Naive thymus-derived CD4-positive, alpha-beta T cell (primary cell): ENCODE measurements at places on chromosomes 11 and 22. TPM values are rescaled to one million over a fixed set of nuclear protein-coding genes. Genes with fewer than 3 reads are reported as not detected.

DNA sequence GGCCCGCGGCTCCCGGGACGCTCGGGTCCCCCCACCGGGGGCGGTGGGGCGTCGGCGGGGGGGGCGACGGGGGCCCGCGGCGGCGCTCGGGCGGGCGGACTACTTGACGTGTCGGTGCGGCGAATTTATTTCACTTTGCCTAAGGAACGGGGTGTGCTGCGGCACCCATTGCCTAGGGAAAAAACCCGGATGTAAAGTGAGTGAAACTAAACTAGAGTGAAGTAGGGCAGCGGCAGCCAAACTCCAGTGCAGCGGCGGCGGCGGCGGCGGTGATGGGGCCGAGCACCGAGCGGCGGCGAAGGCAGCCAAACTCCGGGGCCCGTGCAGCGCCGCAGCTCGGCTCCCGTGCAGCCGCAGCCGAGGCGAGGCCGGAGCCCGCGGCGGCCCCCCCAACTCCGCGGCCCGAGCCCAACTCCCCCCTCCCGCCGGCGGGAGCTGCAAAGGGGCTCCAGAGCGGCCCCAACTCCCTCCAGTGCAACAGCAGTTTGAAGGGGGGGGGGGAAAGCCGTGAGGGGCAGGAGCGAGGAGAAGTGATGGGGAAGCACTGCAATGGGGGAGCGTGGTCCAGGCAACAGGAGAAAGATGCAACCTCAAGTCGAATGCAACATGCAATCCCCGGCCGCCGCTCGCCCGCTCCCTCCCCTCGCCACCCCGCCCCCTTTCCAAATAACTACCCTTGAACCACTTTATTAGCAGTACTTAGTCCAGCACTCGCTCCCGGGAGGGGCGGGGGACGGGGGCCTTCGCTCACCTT, 647 bp upstream of the PHF21A start:
- H3K27ac ChIP-seq, result peak overlapping the region; percentile 80
- H3K4me1 ChIP-seq, result peaks cover 18% of the 10 kb centered on the region
- H3K4me3 ChIP-seq, result peak overlapping the region; percentile 53
- DNase-seq, result peak; percentile 84

The SUSD2 gene
- 0.40 TPM for polyA plus RNA-seq

- peaks cover 21% of the 10 kb centered on the region for H3K4me1 ChIP-seq
- H3K36me3 ChIP-seq, result no peaks in the 10 kb centered on the region
- DNase-seq, result no peak
- no peak overlapping the region for H3K4me3 ChIP-seq
These were observed 3.6 kb downstream of the MTMR3 start for GRCh38 chr22:29886596-29886995.

DNA sequence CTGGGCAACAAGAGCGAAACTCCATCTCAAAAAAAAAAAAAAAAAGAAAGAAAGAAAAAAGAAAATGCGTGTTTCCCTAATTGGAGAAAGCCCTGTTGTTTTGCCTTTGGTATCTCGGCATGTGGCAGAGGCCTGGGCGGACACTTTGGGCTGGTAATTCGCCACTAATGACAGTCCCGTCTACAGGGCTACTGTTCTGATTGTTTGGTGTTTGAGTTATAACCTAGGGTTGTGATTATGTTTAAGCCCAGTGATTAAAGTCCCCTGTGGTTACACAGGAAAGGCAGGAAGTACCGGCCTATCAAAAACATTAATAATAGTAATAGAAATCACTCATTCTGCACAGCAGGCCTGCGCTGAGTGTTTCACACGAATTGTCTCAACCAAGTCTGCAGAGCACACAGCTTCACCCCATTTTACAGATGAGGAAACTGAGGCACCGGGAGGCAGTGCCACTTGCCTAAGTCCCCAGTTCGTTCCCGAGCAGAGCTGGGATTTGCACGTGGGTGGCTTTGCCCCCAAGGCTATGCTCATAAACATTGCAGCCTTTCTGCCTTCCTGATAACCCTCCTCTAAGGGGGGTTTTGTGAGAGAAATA, 39.1 kb upstream of the GRAMD4 start:
- H3K27me3 ChIP-seq, result no peaks in the 10 kb centered on the region
- H3K4me1 ChIP-seq, result peaks cover 18% of the 10 kb centered on the region
- no peaks in the 10 kb centered on the region for H3K36me3 ChIP-seq
- no peak overlapping the region for H3K4me3 ChIP-seq
- H3K27ac ChIP-seq, result no peak overlapping the region
- no peak for DNase-seq

The TBC1D10A gene
- polyA plus RNA-seq, result 84.7 TPM

- H3K27me3 ChIP-seq, result no peaks in the 10 kb centered on the region
- no peak overlapping the region for H3K27ac ChIP-seq
- H3K4me3 ChIP-seq, result no peak overlapping the region
- H3K4me1 ChIP-seq, result no peaks in the 10 kb centered on the region
- H3K36me3 ChIP-seq, result no peaks in the 10 kb centered on the region
These were observed 16.2 kb upstream of the CWF19L2 start for GRCh38 chr11:107473792-107474191.

The RFPL2 gene
- 3.9 TPM for polyA plus RNA-seq

The PLXNB2 gene
- 0.05 TPM for polyA plus RNA-seq

- no peak overlapping the region for H3K4me3 ChIP-seq
- H3K36me3 ChIP-seq, result no peaks in the 10 kb centered on the region
- no peak for DNase-seq
- no peaks in the 10 kb centered on the region for H3K4me1 ChIP-seq
- H3K27me3 ChIP-seq, result no peaks in the 10 kb centered on the region
These were observed 1297.3 kb downstream of the JRKL start for GRCh38 chr11:97687111-97687510.

The FOLH1 gene
- not detected for polyA plus RNA-seq

DNA sequence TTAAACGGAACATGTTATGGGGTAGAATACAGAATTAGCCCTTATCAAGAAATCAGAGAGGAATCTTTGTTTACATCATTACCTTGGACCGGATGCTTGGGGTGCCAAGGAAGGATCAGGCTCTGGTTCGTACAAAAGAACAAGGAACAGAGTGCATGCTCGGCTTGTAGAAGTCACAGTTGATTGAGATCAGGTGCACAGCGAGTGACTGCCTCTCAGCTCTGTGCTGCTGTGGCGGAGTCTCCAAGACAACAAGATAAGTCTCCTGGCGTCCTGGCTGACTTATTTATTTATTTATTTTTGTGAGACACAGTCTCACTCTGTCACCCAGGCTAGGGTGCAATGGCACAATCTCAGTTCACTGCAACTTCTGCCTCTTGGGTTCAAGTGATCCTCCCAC, 31.8 kb downstream of the GLB1L2 start:
- DNase-seq, result no peak
- H3K4me3 ChIP-seq, result no peak overlapping the region
- no peaks in the 10 kb centered on the region for H3K4me1 ChIP-seq
- no peaks in the 10 kb centered on the region for H3K36me3 ChIP-seq
- H3K27me3 ChIP-seq, result no peaks in the 10 kb centered on the region
- H3K27ac ChIP-seq, result no peak overlapping the region

The OR8D4 gene
- polyA plus RNA-seq, result not detected

DNA sequence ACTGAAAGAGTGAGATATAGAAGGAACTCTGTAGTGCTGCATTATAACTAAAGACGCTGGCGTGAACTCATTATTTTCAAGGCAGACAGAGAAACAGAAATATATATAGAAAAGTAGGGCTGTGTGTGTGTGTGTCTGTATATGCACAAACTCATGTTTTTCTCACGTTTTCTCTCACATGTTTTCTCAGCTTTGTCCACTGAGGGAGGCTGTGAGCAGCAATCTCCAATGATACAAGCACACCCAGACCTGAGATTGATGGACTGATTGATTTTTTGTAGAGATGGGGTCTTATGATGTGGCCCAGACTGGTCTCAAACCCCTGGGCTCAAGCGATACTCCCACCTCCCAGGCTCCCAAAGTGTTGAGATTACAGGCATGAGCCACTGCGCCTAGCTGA, 122.5 kb downstream of the SERGEF start:
- no peaks in the 10 kb centered on the region for H3K4me1 ChIP-seq
- no peak overlapping the region for H3K27ac ChIP-seq
- no peak for DNase-seq
- no peaks in the 10 kb centered on the region for H3K27me3 ChIP-seq

The OR5B17 gene
- not detected for polyA plus RNA-seq

GRCh38 chr11:47289856-47290255, 19.9 kb downstream of the MADD start:
- DNase-seq, result no peak
- H3K27me3 ChIP-seq, result no peaks in the 10 kb centered on the region
- no peak overlapping the region for H3K4me3 ChIP-seq
- no peak overlapping the region for H3K27ac ChIP-seq
- no peaks in the 10 kb centered on the region for H3K4me1 ChIP-seq

- no peak overlapping the region for H3K4me3 ChIP-seq
- H3K27me3 ChIP-seq, result peaks cover 4% of the 10 kb centered on the region
- H3K36me3 ChIP-seq, result no peaks in the 10 kb centered on the region
- no peak overlapping the region for H3K27ac ChIP-seq
- no peaks in the 10 kb centered on the region for H3K4me1 ChIP-seq
These were observed 27.6 kb upstream of the EXPH5 start for GRCh38 chr11:108620958-108621772.

The PANX3 gene
- polyA plus RNA-seq, result not detected
